ENCODE measurements at places on chromosomes 4 and X.

DNA sequence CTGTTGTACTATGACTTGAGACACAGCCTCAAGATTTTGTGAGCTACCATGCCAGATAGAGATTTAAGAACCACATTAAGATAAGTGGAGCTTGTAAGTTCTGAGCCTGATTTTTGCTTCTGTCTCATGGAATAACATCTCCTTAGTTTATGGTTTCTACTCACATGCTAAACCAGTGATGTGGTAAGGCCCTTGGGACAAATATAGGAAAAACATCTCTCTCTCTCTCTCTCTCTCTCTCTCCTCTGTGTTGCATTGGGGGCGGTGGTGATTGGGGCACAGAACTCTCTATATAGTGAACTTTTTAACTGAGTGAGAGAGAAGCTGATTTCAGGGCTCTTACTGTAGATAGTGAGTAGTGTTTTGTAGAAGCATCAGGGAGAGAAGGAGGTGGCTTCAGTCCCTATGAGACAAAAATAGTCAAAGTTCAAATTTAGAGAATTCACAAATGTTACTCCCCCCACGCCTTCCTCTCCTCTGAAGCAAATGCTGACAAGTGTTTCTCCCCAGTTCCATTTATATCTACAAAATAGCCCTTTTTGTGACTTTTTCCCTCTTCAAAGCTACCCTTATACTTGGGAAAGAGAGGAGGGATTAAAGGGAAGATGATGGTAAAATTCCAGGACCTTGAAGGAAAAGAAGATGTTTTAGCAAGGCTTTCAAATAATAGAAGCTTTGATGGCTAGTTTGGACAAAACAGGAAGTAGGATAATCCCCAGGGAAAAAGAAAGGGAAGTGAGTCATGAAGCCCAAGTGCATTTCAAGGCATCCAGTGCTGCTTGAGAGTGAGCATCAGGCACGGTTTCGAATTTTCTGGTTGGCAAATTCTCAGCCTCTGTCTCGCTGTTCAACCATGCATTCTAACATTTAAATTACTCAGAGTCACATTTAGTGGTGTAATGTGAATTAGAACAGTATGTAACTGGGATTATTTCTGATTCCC is 134.3 kb upstream of the AP1S2 start:
- no peak for DNase-seq

DNA sequence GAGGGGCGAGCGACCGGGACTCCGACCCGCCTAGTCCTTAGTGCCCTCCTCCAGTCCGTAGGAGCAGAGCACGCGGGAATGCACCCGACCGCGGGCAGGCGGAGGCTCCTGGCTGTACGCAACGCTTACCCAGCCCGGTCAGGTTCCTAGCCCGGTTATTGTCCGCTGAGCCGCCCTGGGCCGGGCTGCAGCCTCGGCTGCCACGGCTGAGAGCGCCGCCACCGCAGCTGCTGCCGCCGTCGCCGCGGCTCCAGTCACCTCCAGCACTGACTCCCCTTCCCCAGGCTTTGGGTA is at the start of gene AMER1:
AMER1 (minus strand) TSS at position 268 of the 294 bp plus-strand sequence. CDS start 12,422 bp downstream, outside the sequence.
- DNase-seq = peak; percentile 8

- DNase-seq = no peak
These were observed 174.4 kb downstream of the FHIP1A start for GRCh38 chr4:151583157-151583914.

GRCh38 chr4:99219072-99219471 is at the start of gene ADH6:
Gene ADH6 (minus strand): TSS chr4:99219246. CDS start chr4:99219152, 94 bp downstream.
- no peak for DNase-seq

GRCh38 chrX:24879679-24880078 is 136.1 kb downstream of the ARX start:
- no peak for DNase-seq

GRCh38 chr4:162659716-162660115 is 495.9 kb upstream of the FSTL5 start:
- no peak for DNase-seq

GRCh38 chrX:56233100-56233499 is 944 bp downstream of the KLF8 start:
- DNase-seq = no peak

GRCh38 chr4:79623021-79623870 is 215.2 kb upstream of the GK2 start:
- DNase-seq = no peak

- no peak for DNase-seq
These were observed 103.5 kb downstream of the GPC3 start for GRCh38 chrX:133881893-133882292.

GRCh38 chrX:153900831-153901752 is 3.4 kb upstream of the AVPR2 start:
- DNase-seq = peak; percentile 35

GRCh38 chr4:27149541-27150212 is 289.0 kb downstream of the STIM2 start:
- DNase-seq = no peak

- DNase-seq = no peak
These were observed 1.4 kb downstream of the ARHGEF6 start for GRCh38 chrX:136779346-136779781.

DNA sequence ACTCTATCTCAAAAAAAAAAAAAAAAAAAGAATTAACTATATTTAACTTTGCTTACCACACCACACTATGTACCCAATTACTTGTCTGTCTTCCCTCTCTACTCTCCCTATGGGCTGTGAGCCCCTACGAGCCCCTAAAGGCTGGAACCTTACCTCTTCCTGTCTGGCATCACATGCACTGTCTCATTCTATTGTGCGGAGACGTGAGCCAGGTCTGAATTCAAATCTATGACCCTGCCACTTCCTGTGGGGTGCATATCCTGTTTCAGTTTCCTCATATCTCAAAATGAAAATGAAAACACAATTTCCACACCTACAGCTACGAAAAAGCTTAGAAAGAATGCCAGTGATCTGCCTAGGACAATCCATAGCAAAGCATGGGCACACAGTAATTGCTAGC is 42.9 kb upstream of the HS3ST1 start:
- no peak for DNase-seq

- no peak for DNase-seq
These were observed 162.0 kb downstream of the RNF150 start for GRCh38 chr4:140971077-140971792.

DNA sequence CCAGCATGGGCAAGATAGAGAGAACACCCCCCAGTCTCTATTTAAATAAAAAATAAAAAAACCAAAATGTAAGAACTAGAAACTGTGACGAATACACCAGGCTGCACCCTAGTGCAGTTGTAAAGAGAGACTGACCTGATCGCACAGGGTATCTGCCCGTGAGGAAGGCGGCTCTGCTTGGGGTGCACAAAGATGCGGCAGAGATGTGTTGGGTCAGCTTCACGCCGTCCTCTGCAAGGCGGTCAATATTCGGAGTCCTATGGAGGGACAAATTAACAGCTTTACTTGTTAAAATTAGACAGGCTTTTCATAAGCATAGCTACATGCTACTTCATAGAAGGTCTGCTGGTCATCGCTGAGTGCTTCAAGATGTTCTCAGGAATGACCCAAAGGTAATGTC is 26.1 kb upstream of the ARSD start:
- DNase-seq = no peak

- no peak for DNase-seq
These were observed 195.8 kb downstream of the PDHA2 start for GRCh38 chr4:96035727-96036126.

DNA sequence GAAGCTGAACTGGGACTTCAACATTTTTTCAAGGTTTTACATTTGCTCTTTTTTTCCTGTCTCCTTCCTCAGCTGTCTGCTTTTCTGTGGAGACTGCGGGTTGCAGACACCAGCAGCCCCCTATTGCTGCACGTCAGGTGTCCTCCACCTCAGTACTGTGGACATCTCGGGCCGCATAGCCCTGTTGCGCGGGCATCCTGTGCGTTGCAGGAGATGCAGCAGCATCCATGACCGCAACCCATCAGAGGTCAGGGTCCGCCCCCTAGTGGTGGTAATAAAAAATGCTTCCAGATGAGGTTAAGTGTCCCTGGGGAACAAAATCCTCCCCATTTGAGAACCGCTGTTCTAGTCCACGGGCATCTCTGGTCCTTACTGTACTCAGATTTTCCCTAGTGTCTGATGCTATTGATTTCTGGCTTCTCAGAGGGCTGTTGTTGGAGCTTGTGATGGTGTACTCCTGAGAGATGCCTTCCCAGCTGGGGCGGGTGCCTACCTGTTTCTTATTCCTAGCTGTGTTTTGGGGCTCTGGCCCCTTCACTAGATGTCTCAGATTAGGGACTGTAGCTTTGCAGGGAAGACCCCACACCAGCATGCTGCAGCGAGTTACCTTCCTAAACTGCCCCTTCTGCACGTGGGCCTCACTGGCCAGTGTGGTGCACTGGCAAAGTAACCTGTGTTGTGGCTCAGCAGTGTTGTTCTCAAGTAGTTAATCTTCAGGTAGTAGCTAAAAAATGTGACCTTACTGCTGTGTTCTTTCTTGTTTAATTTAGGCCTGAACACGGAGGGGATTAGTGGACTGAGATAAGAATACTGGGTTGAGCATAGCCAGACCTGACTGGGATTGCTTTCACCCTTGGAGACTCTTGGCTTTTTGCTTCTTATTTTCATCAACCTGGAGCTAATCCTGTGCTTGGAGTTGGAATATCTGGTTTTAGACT is 28.2 kb downstream of the NSD2 start:
- peak; percentile 62 for DNase-seq

DNA sequence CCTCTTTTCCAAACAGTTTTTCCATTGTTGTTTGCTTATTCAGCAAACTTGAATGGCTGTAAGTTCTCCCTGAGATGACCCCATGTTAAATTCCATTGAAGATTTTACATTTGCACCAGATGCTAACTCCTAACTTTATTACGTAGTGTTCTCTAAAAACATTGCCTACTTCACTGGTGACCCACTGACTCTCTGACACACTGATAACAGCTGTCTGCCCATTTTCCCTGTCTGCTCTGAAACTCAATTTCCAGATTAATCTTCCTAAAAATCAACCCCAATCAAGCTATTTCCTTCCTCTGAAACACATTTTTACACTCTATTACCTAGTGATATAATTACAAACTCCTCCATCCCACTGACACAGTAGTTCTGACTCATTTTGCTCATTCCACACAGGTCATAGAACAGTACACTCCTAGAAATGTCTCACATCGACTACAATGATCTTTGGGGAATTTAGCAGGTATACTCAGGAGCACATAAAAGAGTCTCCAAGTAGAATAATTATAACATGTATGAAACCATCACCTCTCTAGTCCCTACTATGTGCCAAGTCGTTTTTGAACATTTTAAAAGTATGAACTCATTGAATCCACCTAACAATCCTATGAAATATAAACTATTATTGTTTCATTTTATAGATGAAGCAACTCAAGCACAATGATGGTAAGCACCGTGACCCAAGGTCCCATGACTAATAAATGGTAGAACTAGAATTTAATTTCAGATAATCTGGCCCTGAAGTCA is 210.9 kb downstream of the SLIT2 start:
- DNase-seq = no peak

DNA sequence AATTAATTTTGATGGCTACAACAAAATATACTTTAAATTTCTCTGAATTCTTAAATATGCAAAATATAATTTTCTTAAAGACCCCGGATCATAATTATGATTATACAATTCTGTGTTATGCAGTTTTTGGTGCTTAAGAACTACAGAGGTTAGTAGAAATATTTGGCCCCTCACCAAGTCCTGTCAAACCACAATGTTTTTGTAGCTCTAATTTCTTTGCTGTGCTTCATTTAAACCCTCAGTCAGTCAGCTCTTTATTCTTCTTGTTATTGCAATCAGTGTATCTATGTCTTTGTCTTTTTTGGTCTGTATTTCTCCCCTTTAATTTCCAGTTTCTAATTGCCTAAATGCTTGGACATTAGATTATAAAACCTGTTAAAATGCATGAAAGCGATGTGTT is 186.1 kb downstream of the CAMK2D start:
- DNase-seq = peak; percentile 11

DNA sequence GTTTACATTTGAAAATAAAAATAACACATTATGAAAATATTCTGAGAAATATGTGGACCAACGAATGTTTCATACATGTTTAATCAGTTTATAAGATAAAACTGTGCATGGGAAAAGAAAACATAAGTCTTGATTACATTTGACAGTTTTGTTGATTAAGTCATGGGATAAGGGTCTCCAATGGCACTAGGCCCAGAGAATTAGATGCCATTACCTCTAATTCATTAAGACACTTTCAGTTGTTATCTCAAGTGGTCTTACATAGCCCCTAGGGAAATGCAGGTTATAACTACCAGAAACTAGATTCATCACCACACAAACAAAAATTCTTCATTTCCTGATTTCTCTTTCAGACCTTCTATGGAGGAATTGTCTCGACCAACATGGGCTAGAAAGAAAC is 300.8 kb downstream of the PCDH7 start:
- DNase-seq = no peak

DNA sequence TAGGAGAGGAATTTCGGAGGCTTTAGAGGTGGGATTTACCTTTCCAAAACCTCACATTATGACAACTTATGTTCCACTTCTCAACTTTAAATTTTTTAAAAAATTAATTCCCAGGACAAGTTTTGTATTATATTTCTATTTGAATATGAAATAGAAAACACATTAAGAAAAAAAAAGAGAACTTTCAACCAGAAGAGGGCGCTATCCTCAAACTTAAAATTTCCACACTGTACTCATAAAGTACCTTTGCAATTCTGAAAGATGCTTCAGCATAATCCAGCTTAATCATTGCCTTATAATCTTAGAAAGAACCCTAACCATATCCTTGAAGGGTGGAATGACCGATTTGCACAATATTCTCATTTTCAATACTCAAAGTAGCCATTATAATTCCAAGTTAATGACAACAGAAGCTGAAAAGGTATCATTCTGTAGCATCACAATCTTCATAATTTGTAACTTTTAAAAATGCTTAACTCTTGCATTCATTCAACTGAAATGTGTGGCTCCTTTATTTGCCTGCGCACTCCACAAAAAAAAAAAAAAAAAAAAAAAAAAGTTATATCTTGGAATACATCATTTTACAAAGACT is 158.0 kb downstream of the KCNIP4 start:
- DNase-seq = peak; percentile 33

- no peak for DNase-seq
These were observed 365.1 kb downstream of the AFF2 start for GRCh38 chrX:148865277-148866210.

- no peak for DNase-seq
These were observed 44.0 kb upstream of the LDB2 start for GRCh38 chr4:16942491-16942890.

DNA sequence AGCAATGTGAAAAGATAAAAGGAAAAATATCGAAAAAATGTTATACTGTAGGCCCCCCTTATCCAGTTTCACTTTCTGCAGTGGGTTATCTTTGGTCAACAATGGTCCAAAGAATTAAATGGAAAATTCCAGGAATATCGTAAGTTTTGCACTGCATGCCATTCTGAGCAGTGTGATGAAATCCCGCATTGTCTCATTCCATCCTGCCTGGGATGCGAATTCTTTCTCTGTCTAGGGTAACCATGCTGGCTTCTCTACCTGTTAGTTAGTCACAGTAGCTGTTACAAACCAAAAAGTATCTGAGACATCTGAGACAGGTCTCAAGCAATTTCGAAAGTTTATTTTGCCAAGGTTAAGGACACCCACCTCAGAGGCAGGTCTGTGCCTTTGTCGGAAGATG is 170.3 kb downstream of the COX18 start:
- no peak for DNase-seq
